Activated naive CD4-positive, alpha-beta T cell (primary cell): ENCODE measurements at places on chromosomes 12 and 14.

DNA sequence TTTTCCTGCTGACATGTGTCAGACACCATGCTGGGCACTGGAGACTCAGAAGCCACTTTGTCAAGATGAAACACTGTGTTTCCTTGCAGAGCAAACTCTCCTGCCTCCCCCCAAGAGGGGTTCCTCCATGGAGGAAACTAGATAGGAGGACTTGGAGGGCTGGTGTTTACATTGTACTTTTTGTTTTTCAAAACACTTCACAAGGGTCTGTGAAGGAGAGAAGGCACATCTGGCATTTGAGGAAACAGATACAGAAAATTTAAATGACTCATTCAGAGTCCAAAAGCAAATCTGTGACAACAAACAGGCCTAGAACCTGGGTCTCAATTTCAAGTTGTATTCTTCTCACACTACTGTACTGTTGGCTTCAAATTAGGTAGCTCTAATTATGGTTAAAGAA is 6.7 kb upstream of the CDKL1 start:
- no peak for DNase-seq

GRCh38 chr14:91399868-91400640 is 17.6 kb downstream of the CCDC88C start:
- no peak for DNase-seq

DNA sequence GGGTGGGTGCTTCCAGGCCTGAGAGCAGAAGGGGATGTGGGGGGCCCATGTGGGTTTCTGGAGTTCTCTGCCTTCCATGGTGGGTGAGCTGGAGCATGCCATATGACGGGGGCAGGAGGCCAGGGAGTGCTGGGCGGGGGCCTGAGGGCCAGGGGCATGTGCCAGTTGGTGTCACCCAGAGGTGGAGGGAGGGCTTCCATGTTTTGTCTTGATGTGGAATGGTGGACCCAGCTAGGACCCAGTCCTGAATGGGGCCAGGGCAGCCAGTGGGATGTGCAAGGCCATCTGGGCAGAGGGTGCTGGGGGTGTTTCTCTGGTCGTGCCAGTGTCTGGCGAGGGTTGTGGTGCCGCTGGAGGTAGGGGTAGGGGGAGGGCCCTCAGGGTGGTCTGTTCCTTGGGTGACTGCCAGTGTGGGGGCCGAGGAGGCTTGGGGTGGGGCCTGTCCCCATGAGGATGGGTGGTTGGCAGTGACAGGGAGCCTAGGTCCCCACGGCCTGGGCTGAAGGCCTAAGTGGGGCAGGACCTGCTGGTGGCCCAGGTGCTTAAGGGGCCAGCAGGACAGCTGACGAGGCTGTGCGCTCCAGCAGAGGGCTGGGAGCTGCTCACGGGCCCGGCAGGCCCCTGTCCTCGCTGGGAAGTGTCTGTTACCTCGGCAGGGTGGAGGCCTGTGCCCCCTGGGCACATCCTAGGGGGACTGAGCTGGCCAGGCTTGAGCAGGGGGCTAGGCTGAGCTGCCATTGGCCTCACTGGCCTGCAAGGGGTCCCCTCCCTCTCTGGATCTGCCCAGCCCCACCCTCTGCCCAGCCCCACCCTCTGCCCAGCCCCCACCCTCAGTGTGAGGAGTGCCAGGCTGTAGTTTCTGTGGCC is 26.8 kb downstream of the CEP170B start:
- DNase-seq, result no peak

DNA sequence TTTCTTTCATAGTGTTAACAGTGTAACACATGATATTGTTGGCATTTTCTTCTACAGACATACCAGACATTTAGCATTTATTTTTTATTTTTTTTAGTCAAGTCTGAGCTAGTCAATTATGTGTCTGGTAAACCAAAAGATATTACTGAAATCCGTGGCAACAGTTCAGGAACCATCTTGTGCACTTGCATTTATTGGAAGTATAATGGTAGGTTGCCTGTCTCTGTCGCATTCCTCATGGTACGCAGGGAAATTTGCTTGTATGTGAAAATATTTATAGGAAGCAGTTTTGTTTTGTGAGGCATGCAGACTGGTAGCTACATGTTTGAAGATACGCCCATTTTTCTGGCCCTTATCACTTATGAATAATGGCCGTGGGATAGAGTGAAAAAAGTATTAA is 186.1 kb upstream of the SLC38A2 start:
- no peak for DNase-seq

DNA sequence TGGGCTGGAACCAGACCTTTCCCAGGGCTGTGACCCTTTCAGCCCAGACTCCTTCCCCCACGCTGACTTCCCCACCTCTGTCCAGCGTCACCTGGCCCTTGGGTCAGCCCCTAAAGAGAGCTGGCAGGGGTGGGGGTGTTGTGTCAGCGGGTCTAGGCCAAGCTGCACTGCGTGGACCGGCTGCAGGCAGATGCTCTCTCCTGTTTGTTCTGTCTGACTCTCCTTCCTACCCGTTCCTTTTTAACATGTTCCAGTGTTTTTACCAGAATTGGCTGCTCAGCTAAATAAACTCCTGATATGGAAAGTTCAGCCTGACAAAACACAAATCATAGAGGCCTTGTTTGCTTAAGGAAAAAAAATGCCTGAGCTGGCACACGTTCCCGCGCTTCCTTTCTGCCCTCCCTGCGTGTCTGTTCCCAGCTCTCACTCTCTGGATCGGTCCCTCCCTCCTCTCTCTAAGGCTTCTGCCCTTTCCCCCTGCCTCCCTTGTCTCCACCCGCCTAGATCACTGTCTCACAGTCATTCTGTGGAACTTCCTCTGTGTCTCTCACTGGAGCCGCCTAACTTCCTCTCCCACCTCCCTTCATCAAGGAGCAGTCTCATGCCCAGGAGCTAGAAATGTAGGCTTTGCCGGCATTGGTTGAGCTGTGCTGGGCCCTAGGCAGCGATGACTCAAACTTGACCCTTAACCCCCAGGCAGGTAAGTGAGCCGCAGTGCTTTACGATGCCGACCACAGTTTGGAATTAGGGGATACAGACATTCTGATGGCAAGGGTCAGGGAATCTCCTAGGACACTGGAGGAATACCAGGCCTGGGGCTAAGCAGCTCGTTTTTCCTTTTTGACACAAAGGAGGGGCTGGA is 15.5 kb upstream of the MLXIP start:
- DNase-seq, result no peak

DNA sequence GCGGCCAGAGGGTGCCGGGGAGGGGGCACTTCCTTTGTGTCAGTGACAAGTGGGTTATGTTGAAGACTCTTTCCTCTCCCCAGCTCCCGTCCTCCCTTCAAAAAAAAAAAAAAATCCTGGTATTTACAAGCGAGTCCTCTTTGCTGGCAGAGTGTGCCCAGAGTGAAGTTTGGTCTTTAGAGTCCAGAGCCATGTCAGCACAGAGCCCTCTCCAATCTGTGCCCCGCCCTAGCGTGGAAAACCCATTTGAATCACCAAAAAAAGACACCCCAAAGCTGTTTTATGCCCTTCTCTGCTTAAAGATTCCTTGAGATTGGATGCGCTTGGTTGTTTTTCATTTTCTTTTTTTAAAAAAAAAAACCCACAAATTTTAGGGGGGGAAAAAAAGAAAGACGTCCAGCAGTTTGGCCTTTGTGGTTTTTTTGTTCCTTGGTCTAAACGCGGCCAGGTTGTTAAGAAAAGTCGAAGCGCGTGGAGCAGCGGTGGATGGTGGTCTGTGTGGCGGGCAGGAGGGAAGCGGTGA is 3.3 kb downstream of the NKX2-1 start:
- no peak for DNase-seq

DNA sequence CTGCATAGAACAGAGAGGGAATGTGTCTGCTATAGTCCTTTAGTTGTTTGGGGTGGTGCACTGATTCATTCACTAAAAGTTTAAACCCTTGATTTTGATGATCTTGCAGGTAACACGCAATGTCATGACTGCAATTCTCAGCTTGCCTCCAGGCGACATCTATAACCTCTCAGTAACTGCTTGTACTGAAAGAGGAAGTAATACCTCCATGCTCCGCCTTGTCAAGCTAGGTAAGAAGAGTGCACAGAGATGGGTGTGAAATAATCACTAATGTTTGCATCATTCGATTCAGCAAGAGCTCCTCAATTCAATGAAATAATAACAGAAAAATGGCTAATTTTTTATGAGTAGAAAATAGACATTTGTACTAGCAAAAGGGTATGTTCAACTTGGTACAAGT is 203.7 kb downstream of the PTPRO start:
- no peak for DNase-seq

- DNase-seq, result no peak
These were observed 1.3 kb upstream of the OR4E2 start for GRCh38 chr14:21652209-21652808.

DNA sequence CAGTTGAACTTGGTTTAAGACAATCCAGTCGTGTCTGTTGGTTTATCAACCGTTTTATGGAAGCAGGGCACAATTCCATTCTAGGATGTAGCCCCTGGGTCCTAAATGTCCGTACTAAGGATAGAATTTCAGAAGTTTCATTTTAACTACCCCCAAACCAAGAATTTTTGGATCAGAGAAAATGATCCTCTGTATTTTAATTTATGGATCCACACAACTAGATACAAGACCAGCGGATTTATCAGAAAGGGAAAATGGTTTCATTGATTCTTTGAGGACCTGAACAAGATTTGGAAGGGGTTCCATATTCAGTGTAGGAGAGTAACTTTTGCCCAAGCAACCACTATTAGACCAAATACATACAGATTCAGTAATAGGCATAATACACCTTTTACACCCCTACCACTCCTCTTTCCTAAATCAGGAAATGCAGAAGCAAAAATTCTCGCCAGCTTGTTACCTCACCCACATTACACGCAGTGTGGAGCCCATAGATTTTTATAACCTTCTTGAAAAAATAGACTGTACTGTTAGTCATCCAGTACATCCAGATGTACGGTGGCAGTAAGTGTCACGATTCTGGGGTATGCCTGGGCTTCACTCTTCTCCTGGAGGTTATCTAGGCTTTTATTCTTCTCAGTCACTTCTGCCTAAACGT is 1.4 kb upstream of the FBXL14 start:
- no peak for DNase-seq

DNA sequence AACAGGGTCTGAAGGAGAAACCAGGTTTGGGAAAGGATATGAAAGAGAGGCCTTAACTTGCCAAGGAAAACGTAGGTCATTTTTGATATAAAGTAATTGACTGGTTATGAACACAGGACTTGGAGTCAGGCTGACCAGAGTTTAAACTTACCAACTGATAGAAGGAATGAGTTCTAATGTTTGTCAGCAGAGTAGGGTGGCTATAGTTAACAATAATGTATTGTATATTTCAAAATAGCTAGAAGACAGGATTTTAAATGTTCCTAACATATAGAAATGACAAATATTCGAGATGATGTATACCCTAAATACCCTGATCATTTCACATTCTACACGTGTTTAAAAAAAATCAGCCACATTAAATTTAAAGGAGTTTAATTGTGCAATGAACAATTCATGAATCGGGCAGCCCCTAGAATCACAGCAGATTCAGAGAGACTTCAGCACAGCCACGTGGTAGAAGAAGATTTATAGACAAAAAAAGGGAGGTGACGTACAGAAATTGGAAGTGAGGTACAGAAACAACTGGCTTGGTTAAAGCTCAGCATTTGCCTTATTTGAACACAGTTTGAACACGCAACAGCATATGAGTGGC is 52.5 kb upstream of the PLEKHG7 start:
- DNase-seq, result no peak

GRCh38 chr12:71556875-71557274 is 106.8 kb downstream of the ZFC3H1 start:
- DNase-seq, result no peak
